ENCODE measurements at places on chromosomes 13 and 19. TPM values are rescaled to one million over a fixed set of nuclear protein-coding genes. Genes with fewer than 3 reads are reported as not detected.

The ZNF565 gene
- total RNA-seq = 0.37 TPM

The IGFL3 gene
- not detected for total RNA-seq

The NMRK2 gene
- total RNA-seq = not detected

The ZNF536 gene
- total RNA-seq = 0.25 TPM

The MYH14 gene
- total RNA-seq = 87.8 TPM

DNA sequence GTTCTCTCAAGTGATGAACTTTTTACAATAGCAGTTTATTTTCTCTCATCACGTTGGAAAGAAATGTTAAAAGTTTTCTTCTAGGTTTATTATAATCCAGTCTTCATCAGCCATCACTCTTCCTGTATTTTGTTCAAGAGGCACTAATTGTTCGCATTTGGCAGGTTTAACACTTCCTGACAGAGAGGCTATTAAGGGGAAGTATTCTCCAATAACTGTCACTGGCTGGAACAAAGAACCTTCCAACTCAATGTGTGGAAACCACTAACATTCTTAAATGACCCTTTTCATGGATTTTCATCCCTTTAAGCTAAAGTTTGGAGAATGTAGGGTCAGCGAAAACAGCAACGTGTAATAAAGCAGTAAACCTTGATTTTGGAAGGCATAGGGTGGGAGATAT is 145.1 kb downstream of the PCCA start:
- H3K4me3 ChIP-seq = no peak overlapping the region
- H3K27ac ChIP-seq = no peak overlapping the region
- H3K4me1 ChIP-seq = peaks cover 24% of the 10 kb centered on the region
- H3K27me3 ChIP-seq = no peaks in the 10 kb centered on the region

DNA sequence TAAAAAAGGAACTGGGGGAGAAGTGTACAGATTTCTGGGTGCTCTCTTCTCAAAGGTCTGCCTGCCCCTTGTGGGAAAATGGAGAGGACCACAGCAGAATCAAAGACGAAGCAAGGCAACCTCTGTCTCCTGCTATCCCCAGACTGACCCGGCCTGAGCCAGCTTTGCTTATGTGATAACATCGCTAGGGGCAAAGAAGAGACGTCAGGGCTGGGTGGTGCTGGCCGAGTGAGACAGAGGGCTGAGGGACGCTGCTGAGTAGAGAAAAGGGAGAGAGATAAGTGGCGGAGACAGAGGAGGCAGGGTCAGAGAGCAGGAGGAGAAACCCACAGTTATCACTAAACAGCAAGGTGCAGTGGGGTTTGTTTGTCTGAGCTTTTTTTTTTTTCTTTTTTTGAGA is 4.6 kb upstream of the MUC16 start:
- H3K4me3 ChIP-seq = no peak overlapping the region
- DNase-seq = no peak
- no peak overlapping the region for H3K27ac ChIP-seq
- H3K36me3 ChIP-seq = no peaks in the 10 kb centered on the region
- no peaks in the 10 kb centered on the region for H3K4me1 ChIP-seq

DNA sequence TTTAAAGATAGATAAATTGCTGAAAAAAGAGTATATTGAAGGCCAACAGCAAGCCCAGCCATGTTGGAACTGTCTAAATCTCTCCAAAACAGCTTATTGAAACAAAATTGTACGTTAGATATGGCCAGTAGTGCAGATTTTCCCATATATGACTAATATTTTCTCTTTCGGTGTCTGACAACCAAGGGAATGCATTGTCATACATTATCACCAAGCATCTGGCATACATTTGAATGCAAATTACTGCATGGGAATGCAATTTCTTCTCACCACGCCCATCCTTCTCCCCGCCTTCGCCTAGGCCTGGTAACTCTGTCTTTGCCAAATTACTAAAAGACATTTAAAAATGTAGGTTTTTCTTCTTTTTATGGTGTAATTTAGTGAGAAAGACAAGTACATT is 32.5 kb upstream of the IRS2 start:
- H3K36me3 ChIP-seq = no peaks in the 10 kb centered on the region
- no peak for DNase-seq
- no peak overlapping the region for H3K4me3 ChIP-seq
- H3K27ac ChIP-seq = no peak overlapping the region

DNA sequence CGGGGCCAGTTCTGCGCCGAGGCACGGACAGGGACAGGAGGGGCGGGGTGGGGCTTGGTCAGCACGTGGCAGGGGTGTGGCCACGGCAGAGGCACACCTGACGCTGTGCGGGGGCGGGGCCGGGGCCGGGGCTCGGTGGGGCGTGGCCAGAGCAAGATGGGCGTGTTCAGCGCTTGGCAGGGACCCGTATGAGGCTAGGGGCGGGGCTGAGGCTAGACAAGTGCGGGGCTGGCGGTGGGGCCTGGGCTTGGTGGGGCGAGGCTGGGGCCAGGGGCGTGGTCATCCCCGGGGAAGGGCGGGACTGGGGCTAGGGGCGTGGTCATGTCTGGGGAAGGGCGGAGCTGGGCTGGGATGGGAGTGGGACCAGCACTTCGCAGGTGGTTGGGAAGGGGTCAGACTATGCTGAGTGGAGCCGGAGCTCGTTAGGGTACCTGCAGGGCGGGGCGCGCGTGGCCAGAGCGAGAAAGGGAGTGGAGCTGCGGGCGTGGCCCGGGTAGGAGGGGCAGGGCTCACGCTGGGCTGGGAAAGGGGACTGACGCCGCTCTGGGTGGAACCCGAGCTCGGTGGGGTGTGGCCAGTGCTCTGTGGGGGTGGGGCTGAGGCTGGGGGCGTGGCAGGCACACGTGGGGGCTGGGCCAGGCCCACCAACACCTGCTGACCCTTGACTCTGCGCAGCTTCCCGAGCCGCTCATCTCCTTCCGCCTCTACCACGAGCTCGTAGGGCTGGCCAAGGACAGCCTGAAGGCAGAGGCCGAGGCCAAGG is 12.8 kb downstream of the POLR2E start:
- no peak overlapping the region for H3K27ac ChIP-seq
- H3K4me1 ChIP-seq = no peaks in the 10 kb centered on the region
- H3K27me3 ChIP-seq = no peaks in the 10 kb centered on the region
- peaks cover 5% of the 10 kb centered on the region for H3K36me3 ChIP-seq

GRCh38 chr19:3448616-3449334 is 31.6 kb downstream of the SMIM24 start:
- no peaks in the 10 kb centered on the region for H3K27me3 ChIP-seq
- H3K27ac ChIP-seq = no peak overlapping the region
- H3K36me3 ChIP-seq = peaks cover 17% of the 10 kb centered on the region
- H3K4me3 ChIP-seq = no peak overlapping the region

DNA sequence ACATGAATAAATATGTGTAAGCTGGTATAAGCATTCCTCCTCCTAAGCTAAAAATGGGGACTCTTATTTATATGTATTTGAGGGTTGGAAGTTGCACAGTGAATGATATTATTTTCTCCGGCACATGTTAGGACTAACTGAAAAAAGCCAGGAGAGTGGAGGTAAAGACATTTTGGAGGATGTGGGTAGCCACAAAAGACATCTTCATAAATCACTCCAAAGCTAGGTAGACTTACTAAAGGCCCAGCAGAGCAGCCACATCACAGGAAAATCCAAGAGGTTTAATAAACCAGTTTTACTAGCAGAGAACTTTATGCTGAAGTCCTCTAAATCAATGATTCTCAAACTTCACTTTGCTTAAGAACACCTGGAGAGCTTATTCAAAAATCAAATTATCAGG is 424.7 kb downstream of the KCTD12 start:
- no peak for DNase-seq
- H3K36me3 ChIP-seq = no peaks in the 10 kb centered on the region
- no peak overlapping the region for H3K27ac ChIP-seq
- H3K4me3 ChIP-seq = no peak overlapping the region
- no peaks in the 10 kb centered on the region for H3K27me3 ChIP-seq

DNA sequence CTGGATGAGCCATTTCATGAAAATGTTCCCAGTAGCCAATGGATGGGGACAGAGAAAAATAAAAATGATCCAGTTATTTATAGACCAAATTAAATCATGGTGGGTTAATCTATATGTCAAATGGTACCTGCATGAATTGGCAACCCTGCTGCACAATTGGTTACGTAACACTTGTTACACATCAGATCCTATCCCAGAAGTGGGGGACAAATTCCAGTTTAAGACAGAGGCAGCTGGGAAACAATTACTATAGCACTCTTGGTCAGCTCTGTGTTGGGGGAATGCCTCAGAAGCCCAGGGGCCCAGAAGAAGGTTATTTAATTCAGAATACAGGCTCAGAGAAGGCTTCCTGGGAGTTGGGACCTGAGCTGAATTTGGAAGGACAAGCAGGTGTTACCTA is 81.1 kb upstream of the FLT1 start:
- H3K4me1 ChIP-seq = no peaks in the 10 kb centered on the region
- no peaks in the 10 kb centered on the region for H3K36me3 ChIP-seq
- H3K27ac ChIP-seq = no peak overlapping the region
- no peak overlapping the region for H3K4me3 ChIP-seq
- H3K27me3 ChIP-seq = no peaks in the 10 kb centered on the region

GRCh38 chr13:25725104-25725503 is 326.7 kb downstream of the SHISA2 start:
- H3K36me3 ChIP-seq = no peaks in the 10 kb centered on the region
- H3K4me1 ChIP-seq = no peaks in the 10 kb centered on the region
- H3K4me3 ChIP-seq = no peak overlapping the region
- no peak overlapping the region for H3K27ac ChIP-seq
- no peak for DNase-seq

GRCh38 chr13:33134213-33134612 is 118.0 kb downstream of the KL start:
- no peaks in the 10 kb centered on the region for H3K4me1 ChIP-seq
- no peaks in the 10 kb centered on the region for H3K27me3 ChIP-seq
- no peak overlapping the region for H3K27ac ChIP-seq
- H3K36me3 ChIP-seq = no peaks in the 10 kb centered on the region
- no peak overlapping the region for H3K4me3 ChIP-seq
- no peak for DNase-seq

DNA sequence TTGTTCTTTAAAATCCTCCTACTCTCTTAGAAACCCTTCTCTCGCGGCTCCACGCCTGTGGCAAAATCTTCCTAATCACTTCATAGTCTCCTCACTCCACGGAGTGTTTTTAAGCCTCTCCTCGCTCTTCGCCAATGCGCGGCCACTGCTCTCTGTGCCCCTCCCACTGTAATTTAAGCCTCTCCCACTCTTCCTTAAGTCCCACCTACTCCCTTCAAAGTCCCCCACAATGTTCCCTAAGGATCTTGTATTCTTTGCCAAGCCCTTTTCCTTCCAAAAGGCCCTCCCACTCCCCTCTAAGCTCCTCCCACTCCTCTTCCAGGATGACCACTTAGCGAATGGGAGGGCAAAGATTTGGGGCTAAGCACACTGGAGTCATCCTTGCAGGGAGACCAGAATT is 1.3 kb downstream of the FIZ1 start:
- no peak for DNase-seq
- H3K27ac ChIP-seq = no peak overlapping the region
- no peaks in the 10 kb centered on the region for H3K36me3 ChIP-seq
- H3K27me3 ChIP-seq = no peaks in the 10 kb centered on the region
- no peaks in the 10 kb centered on the region for H3K4me1 ChIP-seq

DNA sequence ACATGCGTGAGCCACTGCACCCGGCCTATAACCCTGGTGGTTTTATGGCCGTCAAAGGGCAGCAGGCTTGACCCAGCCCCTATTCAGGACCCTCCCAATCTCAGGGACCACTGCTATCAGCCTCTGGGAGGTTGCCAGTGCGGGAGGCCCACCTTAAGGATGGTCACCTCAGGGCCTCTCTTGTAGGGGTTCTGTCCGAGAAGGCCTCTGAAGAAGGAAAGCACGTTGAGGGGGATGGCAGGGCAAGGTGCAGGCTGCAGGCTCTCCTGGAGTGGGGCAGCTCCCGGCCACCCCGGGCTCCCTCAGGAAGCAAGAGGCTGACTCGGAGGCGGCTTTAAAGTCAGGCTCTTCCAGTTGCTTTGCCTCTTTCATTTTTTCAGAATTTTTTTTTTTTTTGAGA is 6.0 kb upstream of the GRTP1 start:
- no peaks in the 10 kb centered on the region for H3K4me1 ChIP-seq
- no peaks in the 10 kb centered on the region for H3K27me3 ChIP-seq
- no peaks in the 10 kb centered on the region for H3K36me3 ChIP-seq
- H3K4me3 ChIP-seq = no peak overlapping the region
- no peak for DNase-seq
- no peak overlapping the region for H3K27ac ChIP-seq

DNA sequence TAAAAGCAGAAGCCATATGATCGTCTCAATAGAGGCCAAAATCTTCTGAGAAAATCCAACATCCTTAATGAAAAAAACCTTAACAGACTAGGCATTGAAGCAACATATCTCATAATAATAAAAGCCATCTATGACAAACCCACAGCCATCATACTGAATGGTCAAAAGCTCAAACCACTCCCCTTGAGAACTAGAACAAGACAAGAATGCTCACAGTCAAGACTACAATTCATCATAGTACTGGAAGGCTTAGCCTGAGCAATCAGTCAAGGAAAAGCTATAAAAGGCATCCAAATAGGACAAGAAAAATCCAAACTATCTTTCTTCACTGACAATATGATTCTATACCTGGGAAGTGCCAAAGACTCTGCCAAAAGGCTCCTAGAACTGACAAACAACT is 2668.2 kb upstream of the PCDH20 start:
- H3K36me3 ChIP-seq = no peaks in the 10 kb centered on the region
- no peak overlapping the region for H3K27ac ChIP-seq
- no peak for DNase-seq

DNA sequence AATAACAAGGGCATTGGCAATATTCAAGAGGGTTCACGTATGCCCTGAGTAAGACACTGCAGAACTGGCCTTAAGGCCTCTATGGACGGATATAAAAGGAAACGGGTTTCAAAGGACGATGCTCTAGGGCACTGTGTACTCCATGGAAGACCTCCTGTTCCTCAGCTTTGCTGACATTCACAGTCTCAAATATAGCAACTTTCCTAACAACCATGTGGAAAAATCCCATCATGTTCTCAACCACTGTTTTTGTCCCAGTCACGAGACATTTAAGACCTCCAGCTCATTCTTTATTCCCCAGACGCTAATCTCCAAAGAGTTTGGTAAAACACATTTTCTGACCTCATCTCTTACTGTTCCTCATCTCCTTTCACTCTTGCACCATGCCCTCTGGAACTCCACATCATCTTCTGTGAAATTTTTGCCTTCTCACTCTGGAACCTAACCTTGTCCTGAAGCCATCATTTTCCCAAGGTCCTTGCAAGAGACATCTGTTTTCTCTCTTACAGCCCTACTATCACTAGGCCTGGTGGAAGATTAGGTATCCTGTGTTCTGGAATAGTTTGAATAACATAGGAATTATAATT is 37.6 kb downstream of the SPRY2 start:
- no peak for DNase-seq
- no peak overlapping the region for H3K4me3 ChIP-seq
- no peaks in the 10 kb centered on the region for H3K27me3 ChIP-seq

GRCh38 chr13:102862624-102863210 is 16.9 kb downstream of the ERCC5 start:
- H3K27ac ChIP-seq = peak overlapping the region; percentile 25
- H3K4me3 ChIP-seq = no peak overlapping the region
- H3K4me1 ChIP-seq = no peaks in the 10 kb centered on the region
- peaks cover 14% of the 10 kb centered on the region for H3K36me3 ChIP-seq

DNA sequence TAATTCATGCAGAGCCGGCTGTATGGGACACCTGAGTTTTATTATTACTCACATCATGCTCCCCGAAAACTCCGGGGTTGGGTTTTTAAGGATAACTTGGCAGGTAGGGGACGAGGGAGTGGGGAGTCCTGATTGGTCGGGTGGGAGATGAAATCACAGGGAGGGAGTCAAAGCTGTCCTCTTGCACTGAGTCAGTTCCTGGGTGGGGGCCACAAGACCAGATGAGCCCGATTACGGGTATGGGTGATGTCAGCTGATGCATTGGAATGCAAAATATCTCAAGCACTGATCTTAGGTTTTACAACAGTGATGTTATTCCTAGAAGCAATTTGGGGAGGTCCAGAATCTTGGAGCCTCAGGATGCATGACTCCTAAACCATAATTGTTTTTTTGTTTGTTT is 18.6 kb upstream of the COG3 start:
- peak overlapping the region; percentile 92 for H3K27ac ChIP-seq
- DNase-seq = no peak
- no peaks in the 10 kb centered on the region for H3K27me3 ChIP-seq
- no peaks in the 10 kb centered on the region for H3K36me3 ChIP-seq
